ENCODE measurements at places on chromosomes 16 and 17.
A peak's percentile ranks its signal among the peaks of the same experiment; 100 is the strongest.

- DNase-seq, result no peak
These were observed 157.9 kb downstream of the TOX3 start for GRCh38 chr16:52389045-52389444.

DNA sequence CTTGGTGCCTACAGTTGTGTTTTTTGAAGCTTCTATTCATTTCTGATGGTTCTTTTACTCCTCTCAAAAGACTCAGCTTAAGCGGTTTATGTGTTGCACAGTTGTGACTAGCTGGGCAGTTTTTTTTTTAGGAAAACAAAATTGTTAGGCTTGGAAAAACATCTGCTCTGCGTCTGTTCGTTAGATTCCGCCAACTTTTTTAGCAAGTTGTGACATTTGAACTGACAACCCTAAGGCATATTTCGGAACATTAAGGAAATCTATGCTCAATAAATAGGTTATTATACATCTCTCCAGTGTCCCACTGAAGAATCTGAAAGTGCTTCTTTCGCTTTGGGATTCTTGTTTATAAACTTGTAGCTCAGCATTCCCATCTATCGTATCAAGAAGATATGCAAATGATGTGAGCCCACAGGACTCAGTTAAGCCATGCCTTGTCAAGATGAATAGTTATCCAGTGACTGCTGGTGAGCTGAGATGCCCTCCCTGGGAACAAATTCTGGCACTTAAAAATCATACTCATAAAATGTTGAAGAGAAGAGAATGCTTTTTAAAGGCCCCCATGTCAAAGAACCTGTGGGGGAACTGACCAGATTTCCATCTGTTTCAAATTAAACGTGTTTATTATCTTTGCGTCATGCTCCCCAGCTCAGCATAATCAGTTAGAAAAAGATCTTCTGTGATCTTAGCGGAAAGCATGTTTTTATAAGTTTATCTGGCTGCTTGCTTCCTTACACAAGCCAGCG lies 109.0 kb upstream of the FAM20A start:
- no peak for DNase-seq

DNA sequence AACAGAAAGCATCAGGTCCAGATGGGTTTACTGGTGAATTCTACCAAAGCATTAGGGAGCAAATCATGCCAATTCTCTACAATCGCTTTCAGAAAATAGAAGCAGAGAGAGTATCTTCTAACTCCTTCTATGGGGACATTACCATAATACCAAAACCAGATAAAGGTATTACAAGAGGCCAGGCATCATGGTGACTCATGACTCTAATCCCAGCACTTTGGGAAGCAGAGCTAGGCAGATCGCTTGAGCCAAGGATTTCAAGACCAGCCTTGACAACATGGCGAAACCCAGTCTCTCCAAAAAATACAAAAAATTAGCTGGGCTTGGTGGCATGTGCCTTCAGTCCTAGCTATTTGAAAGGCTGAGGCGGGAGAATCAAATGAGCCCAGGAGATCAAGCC lies 23.0 kb downstream of the HBQ1 start:
- no peak for DNase-seq

GRCh38 chr17:20200016-20200795 lies 191.0 kb downstream of the SPECC1 start:
- no peak for DNase-seq

DNA sequence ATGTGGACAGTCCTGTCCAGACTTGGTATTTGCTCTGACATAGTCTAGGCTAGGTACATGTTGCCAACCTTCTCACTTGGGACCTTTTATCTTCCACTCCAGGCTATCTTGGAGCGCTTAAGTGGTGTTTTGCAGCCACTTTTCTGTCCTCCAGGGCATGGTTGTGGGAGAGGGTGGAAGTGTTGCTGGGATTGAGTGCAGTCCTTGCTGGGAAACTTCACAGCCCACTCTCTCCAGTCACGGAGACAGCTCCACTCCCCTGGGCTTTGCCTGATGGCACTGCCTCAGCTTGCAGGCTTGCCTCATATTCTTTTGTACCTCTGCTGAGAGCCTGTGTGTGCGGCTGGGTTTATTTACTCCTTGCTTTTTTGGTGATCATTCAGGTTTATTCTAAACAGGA lies 17.4 kb downstream of the RPA1 start:
- DNase-seq, result no peak

- DNase-seq, result peak; percentile 90
These were observed at the start of gene ARHGAP44 for GRCh38 chr17:12789481-12790248. ARHGAP44 (plus strand) TSS chr17:12789498; CDS start chr17:12789839, 341 bp downstream.

DNA sequence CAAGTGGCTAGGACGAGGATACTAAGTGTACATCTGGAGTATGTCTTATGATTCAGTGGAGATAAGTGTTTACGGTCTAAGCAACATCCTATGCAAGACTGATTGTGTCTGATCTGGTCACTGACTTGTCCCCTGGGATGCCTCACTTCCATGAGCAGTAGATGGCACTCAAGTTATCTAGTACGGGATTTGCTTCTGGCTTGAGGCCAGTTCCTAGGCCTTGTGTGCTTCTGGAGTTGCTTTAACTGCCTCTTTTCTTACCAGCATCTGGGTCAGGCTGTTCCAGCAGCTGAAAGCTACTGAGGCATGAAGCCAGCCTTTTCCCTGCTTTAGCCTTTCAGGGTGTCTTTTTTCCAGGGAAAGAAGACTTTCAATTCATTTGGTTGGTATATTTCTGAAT lies 23.0 kb downstream of the SUPT6H start:
- no peak for DNase-seq

GRCh38 chr16:67939507-67940445 lies 3.1 kb upstream of the PSMB10 start:
- DNase-seq, result no peak

- DNase-seq, result no peak
These were observed 7.9 kb downstream of the QPRT start for GRCh38 chr16:29686740-29687332.

- DNase-seq, result no peak
These were observed 7.3 kb downstream of the TRIM65 start for GRCh38 chr17:75889454-75889853.

- no peak for DNase-seq
These were observed 20.6 kb downstream of the TPPP3 start for GRCh38 chr16:67372664-67373063.

GRCh38 chr16:79184464-79185030 lies 416.0 kb downstream of the MAF start:
- no peak for DNase-seq

- no peak for DNase-seq
These were observed 2.6 kb downstream of the ATP2A3 start for GRCh38 chr17:3961564-3962047.

- DNase-seq, result no peak
These were observed 13.3 kb downstream of the WFIKKN2 start for GRCh38 chr17:50848711-50849110.

DNA sequence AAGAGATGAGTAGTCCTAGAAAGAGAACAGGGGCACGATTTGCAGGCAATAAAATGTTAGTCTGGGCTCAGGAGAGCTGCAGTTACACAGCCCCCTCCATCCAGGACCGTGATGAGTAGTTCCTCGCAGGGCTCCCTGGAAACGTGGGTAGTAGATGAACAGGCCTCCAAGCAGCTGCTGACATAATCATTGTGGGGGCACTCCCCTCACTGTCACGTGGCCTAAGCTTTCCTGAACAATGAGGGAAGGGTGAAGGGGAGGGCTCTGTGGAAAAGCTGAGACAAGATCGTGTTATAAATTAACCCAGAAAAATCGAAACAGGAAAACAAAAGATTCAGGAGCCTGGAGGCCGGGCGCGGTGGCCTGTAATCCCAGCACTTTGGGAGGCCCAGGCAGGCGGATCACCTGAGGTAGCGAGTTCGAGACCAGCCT lies 1.3 kb upstream of the PER1 start:
- peak; percentile 54 for DNase-seq

GRCh38 chr17:37359682-37360188 lies 16.1 kb upstream of the C17orf78 start:
- DNase-seq, result no peak

DNA sequence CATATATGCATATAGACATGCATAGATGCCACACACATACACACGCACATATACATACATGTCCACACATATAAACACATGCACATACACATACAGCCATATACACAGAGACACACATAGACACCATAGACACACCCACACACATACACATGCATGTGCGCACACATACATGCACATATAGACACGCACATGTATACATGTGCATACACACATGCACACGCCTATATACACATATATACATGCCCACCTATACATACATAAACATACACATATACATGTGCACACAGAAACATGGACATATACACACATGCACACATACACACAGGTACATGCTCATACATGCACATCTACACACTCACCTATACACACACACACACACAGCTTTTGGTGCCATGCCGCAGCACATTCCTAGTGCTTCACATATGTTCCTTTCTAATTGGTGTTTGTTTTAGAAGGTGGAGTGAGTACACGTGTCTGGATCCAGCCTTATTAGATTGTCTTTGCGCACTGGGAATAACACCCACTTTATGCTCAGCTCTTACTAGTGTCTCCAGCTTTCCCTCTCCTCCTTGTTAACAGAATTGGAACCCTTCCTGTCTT lies 198.0 kb downstream of the RPTOR start:
- no peak for DNase-seq

DNA sequence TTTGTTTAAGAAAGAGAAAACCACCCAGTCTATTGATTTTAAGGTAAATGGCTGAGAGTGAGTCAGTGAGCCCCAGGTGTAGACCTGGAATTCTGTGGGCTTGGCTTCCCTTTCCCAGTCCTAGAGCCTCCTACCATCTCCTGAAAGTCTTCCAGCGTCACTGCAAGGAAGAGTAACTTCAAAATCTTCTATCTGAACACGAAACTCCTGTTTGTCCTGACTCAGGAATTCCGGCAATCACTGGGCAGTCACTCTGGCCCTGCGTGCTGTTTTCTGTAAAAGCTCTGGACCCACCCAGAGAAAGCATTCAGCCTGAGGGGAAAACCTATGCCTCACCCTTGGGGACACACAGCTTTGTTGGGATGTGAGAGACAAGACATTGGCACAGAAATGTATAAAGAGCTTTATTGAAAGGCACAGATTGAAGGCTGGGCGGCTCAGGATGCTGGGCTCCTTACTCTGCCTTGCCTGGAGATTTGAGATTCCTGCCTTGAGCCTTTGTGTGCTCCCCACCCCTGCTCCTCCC lies 15.9 kb downstream of the MINK1 start:
- DNase-seq, result no peak

GRCh38 chr17:51650772-51651171 lies 390.4 kb downstream of the UTP18 start:
- DNase-seq, result no peak

GRCh38 chr16:11047057-11047456 lies 102.7 kb downstream of the CLEC16A start:
- no peak for DNase-seq

DNA sequence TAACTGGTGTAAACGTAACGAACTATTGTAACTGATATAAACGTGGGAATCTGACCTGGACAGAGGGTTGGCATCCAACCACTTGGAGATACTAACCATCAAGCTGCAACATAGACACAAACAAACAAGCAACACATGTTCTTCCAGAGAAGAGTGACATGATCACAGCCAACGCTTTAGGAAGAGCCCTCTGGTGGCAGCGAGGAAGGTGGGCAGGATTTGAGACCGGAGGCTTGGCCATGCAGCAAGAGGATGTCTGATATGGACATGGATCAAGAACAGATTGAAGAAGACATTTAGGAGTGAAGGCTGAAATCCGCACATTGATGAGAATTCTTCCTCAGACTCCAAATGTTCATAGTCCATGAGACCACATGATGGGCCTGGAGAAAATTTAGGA lies 40.3 kb upstream of the TNRC6A start:
- DNase-seq, result peak; percentile 58

GRCh38 chr17:61570118-61570517 lies 20.9 kb downstream of the NACA2 start:
- no peak for DNase-seq

DNA sequence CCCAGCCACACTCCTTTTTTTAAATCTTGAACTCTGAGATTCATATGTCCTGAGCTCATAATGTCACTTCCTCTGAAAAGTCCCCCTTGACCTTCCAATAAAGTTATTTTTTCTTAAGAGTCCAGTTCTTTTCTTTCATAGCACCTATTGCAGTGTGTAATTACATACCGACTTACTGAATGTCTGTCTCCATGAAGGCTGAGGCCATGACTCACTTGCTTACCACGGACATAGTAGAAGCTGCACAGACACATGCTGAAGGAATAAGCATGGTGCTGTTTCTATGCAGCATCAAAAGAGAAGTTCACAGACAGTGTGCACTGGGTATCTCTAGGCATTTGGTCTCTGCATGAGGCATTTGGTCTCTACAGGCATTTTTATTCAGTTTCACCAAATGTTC lies 77.2 kb downstream of the C17orf67 start:
- DNase-seq, result no peak

DNA sequence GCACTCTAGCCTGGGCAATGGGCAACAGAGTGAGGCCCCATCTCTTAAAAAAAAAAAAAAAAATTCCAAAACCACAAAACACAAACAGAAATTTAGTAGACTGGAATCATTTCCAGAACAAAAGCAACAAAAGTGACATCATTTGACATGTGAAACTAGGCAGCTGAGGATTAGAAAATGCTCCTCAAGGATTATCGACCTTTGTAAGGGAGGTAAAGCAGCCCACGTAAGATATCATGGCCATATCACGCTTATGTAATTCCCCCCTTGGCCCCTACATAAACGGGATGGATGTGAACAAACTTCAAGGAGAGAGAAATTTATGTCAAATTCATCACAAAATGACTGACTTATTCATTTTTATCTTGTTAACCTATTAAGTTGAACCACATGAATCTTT lies 83.3 kb downstream of the WDR59 start:
- DNase-seq, result no peak

DNA sequence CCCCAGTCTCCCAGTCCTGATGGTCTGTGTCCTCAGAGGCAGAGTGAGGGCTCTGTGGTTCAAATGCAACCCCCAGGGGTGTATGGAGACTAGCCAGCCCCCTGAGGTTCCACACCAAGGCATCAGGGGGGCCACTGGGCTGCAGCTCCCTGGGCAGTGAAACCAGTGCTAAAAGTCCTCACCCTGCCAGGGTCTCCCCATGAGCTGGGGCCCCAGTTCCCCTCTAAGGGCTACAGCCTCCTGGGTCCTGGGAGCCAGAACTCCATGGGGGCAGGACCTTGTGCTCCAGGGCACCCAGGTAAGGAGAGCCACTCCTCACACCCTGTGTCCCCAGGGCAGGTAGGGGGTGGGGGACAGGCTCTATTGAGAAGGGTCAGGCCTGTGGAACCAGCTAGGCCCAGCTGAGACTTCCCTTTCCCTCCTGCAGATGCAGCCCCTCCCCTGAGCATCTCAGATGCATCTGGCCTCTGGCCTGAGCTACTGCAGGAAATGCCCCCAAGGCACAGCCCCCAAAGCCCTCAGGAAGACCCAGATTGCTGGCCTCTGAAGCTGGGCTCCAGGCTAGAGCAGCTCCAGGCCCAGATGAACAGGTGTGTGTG lies 6.4 kb upstream of the DCAF7 start:
- DNase-seq, result peak; percentile 48

All from ecto neural progenitor cell (in vitro differentiated cells).